T47D (cell line): ENCODE measurements at places on chromosomes 6 and 20.
A peak's percentile ranks its signal among the peaks of the same experiment; 100 is the strongest.

DNA sequence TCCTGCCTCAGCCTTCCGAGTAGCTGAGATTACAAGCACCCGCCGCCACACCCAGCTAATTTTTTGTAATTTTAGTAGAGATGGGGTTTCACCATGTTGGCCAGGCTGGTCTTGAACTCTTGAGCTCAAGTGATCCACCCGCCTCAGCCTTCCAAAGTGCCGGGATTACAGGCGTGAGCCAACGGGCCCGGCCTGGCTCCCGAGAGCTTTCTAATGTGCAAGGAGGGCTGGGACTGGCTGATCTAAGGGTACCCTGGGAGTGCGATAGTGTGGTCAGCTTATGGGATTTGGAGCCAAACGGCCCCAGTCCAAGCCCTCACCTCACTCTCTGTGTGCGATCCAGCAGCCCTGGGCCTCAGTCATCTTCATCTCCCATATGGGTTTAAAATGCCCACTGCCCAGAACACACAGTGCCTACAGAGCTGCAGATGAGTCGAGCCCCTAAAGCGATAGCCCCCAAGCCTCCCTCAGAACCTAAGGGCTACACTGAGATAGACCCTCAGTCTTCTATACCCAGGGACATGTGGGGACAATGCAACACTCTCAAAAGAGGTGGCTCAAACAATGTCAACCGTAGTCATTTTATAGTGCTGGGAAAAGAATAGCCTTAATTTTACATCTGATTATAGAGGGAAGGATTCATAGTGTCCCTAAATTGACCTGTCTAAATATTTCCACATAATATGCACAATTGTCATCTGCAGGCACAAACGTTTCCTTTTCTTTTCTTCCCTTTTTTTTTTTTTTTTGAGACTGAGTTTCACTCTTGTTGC is 50.1 kb downstream of the SSR1 start:
- DNase-seq, result no peak

- no peak for DNase-seq
Measured at GRCh38 chr20:45402946-45403345, 5.1 kb upstream of the DBNDD2 start.

DNA sequence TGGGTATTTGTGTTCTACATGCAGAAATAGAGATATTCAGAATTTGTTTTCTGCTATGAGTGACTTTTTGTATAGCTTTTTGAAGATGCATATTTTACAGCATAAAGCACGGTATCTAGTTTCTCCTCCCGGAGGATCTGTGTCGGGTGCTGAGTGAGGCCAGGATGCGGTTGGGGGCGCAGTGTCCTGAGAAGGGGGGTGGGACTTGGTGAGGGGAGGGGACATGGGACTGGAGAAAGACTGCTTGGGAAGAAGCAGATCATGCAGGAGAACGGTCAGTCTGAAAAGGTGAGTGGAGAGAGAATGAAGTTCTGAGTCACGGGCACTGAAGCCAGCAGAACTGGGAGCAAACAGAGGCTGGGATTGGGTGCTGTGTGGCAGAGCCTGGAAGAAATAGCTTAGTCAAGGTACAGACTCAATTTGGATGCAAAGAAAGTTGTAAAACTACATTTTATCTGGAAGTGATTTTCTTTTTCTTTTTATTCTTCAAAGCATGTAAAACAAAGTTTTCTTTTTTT is 44.0 kb downstream of the STX11 start:
- DNase-seq, result no peak

GRCh38 chr20:22925613-22925983 is 109.5 kb upstream of the SSTR4 start:
- DNase-seq, result no peak

- no peak for DNase-seq
Measured at GRCh38 chr20:10718661-10719060, 44.9 kb upstream of the JAG1 start.

- peak; percentile 50 for DNase-seq
Measured at GRCh38 chr6:149363154-149363553, 36.9 kb upstream of the SUMO4 start.

DNA sequence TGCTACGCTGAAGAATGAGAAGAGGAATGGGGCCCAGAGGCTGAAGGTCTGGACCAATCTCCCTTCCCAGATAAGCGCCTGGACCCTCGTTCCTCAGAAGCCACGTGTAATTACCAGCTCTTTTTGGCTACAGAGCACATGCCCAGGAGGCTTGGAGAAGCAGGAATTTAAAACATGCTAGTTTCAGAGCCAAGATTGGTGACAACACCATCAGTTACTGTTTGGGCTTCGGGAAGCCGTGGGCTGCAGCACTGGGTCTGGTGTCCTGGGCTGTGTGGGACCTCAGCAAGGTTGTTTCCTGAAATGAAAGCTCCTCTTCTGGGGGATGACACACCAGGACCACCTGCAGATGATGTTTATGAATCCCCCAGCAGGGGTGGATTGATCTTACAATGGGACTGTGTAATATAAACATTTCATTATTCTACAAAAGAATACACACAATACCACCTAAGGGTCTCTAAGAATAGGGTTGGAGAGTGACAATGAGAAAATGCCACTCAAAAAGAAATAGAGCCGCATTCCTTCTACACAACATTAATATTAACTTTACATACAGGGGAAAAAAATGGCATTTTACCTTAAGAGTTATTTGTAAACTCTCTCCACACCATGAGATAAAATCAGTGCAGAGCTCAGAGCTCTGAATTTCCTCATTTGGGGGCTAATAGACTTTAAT is 207.8 kb upstream of the FOXQ1 start:
- DNase-seq, result peak; percentile 39

- peak; percentile 49 for DNase-seq
Measured at GRCh38 chr6:34696189-34696738, 303 bp downstream of the ILRUN start.

- DNase-seq, result no peak
Measured at GRCh38 chr6:150937132-150937906, 71.8 kb downstream of the MTHFD1L start.

DNA sequence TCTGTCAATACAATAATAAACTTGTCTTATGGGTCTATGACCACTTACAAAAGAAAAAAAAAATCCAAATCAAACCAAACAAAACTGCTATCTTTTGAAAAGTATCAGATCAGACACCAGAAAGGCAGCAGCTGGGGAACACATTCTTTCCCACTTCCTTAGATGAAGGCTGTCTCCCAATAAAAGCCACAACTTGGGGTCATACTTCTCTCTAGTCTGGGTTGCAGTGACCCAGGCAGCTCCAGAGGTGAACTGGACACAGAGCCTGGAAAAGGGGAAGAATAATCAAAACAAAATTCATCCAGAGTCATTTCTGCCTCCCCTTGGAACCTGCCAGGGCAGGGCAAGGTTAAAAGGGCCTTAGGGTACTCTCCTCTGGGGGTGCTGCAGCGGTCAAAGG is 19.1 kb downstream of the ATXN1 start:
- no peak for DNase-seq

- DNase-seq, result no peak
Measured at GRCh38 chr6:45933855-45934254, 81.8 kb downstream of the CLIC5 start.

GRCh38 chr6:6314596-6314995 is 5.9 kb downstream of the F13A1 start:
- no peak for DNase-seq

- DNase-seq, result no peak
Measured at GRCh38 chr6:80366051-80366450, 259.6 kb downstream of the BCKDHB start.

GRCh38 chr20:3629893-3630292 is 33.3 kb downstream of the GFRA4 start:
- DNase-seq, result no peak

GRCh38 chr20:26207237-26207966 is 510.7 kb upstream of the ZNF337 start:
- no peak for DNase-seq

DNA sequence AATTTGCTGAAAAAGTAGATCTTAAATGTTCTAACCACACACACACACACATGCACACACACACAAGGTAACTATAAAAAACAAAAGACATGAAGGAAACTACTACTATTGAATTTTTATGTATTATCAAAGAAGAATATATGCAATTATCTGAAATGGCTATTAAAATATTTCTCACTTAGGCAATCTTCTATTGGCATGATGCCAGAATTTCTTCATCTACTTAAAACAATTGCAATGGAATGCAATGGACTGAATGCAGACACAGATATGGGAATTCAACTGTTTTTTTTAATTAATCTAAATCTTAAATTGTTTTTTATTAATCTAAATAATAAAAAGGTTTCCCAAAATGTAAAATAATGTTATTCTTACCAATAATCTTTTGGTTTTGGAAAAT is 152.6 kb upstream of the SMLR1 start:
- DNase-seq, result no peak

DNA sequence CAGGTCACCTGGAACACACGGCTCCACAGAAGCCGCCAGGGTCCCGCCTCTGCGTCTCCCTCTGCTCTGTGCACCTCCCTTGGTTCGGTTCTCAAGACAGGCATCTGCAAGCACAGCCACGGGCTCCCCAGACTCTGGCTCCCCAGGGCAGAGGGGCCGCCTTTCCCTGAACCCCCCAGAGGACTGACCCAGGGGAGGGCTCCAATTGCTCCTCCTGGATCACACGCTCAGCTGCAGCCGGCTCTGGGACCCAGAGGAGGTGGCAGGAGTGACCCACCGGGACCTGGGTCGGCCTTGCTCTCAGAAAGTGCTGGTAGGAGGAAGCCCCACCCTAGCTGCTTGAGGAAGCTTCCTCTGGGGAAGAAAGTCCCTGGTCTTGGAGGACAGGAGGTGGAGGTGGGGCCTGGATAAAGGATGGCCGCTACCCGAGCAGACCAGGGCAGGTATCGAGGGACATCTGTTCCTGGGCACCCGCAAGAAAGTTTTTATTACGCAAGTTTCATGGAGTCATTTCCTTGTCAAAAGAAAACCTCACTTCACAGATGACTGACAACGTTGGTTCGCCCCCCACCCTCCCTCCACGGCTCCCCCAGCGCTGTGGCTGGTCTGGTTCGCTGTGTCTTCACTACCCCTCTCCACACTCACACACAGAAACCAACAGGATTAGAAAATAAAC is 103.9 kb upstream of the AFDN start:
- no peak for DNase-seq

GRCh38 chr6:156425359-156426020 is 351.7 kb upstream of the ARID1B start:
- DNase-seq, result no peak

GRCh38 chr20:14178952-14179351 is 158.5 kb downstream of the FLRT3 start:
- DNase-seq, result no peak

GRCh38 chr6:105805501-105806023 is 280.6 kb upstream of the PRDM1 start:
- DNase-seq, result no peak

GRCh38 chr20:62595069-62595468 is 47.2 kb upstream of the SLCO4A1 start:
- DNase-seq, result no peak

DNA sequence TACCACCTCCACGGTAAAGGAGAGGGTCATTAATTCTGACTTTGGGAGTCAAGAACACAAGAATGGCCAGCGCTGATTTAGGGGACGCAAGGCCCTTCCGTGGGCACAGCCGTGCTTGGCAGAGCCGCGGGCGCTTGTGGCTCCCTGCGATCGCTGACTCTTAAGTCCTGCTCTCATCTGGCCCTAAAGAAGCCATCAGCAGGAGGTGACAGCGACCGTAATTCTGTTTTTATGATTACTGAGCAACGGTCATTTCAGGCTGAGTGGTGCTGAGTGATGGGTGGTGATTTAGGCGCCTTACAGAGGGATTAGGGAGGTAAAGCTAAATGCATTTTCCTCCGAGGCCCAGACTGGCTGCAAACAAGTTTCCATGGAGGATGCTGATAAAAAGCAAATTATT is 364.6 kb upstream of the SULF2 start:
- DNase-seq, result no peak

GRCh38 chr20:35405775-35406174 is 6.0 kb downstream of the UQCC1 start:
- DNase-seq, result no peak

- DNase-seq, result peak; percentile 14
Measured at GRCh38 chr6:53280207-53280606, 68.5 kb downstream of the ELOVL5 start.

- no peak for DNase-seq
Measured at GRCh38 chr6:53524455-53524815, 20.5 kb downstream of the GCLC start.

- DNase-seq, result no peak
Measured at GRCh38 chr20:15561070-15561569, 1012.1 kb downstream of the KIF16B start.

DNA sequence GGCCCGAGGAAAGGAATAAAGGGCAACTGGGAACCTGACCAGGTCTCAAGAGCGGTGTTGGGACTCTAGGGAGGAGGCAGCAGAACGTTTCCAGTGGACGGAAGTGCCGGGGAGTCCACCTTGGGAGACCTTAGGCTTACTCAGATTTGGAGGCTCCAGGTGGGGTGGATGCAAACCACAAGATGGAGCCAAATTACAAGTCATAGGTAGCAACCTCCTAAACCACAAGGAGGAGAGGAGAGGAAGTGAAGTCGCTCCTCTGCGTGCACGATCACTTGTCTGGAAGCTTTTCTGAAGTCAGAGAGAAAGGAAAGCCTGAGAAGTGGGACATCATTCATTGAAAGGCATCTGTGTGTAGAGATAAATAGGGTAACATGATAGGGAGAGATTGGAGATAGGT is 9.3 kb downstream of the HLA-DOA start:
- peak; percentile 60 for DNase-seq

DNA sequence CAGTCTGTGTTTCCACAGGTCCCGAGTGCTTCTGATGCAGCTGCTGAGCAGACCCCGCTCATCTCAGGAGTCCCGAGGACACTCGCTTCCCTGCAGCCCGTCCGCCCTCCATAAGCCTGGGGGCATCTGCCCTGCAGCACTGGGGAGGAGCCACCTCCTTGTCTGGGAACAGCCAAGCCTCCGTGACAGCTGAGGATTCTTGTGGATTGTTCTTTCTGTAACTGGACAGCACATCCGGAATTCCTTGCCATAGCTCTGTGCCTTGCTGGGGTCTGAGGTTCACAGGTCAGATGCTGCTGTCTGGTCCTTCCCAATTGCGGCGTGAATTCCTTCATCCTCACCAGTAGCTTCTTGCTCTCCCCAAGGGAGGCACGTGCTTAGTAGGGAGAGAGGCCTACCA is 38.4 kb upstream of the FNDC1 start:
- DNase-seq, result no peak

DNA sequence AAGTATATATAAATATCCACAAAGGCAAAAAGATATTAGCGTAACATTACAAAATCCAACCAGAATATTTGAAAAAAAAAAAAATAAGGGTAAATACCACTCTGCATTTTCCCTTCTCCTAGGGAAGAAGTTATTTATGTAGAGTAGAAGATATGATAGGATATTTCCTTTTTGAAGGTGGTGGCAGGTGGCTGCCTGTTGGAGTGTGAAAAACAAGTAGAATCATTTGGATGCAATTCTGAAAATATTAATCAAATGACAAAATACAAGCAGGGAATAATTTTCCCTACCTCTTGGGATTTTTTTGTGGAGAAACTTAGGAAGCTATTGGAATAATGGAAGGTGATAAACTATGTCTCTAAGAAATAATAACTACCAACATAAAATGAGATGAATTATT is 62.5 kb upstream of the OGFRL1 start:
- DNase-seq, result no peak

DNA sequence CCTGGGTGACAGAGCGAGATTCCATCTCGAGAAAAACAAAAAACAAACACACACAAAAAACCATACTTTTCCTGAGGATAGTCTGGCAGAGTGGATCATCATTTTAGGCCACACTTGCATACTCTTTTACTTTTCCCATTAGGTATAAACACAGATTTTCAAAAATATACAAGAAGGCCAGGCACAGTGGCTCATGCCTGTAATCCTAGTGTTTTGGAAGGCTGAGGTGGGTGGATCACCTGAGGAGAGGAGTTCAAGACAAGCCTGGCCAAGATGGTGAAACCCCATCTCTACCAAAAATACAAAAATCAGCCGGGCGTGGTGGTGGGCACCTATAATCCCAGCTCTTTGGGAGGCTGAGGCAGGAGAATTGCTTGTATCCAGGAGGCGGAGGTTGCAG is 85.5 kb downstream of the ARHGAP18 start:
- no peak for DNase-seq
